Breast epithelium (tissue), 4 donors: ENCODE measurements at places on chromosomes 11 and 22. TPM values are rescaled to one million over a fixed set of nuclear protein-coding genes. Genes with fewer than 3 reads are reported as not detected.

Gene ATXN10
- total RNA-seq: 78.6 TPM

Gene CTSW
- total RNA-seq: 1.6 TPM

Gene MUC5AC
- not detected for total RNA-seq

Gene SLC22A12
- total RNA-seq: not detected

Gene GGTLC2
- not detected for total RNA-seq

Gene UPK3A
- total RNA-seq: not detected

Gene TYR
- not detected for total RNA-seq

Gene HTR3A
- not detected for total RNA-seq

Gene HMBS
- total RNA-seq: 21.6 TPM

Gene GALR3
- total RNA-seq: 0.44 TPM

Gene FAM181B
- total RNA-seq: 0.29 TPM

Gene TMEM218
- 26.2 TPM for total RNA-seq

Gene IGLL5
- total RNA-seq: 41.3 TPM

Gene MS4A7
- 45.4 TPM for total RNA-seq

Gene MFRP
- not detected for total RNA-seq

Gene SYCE3
- not detected for total RNA-seq

Gene TKFC
- 34.4 TPM for total RNA-seq

Gene FGF4
- not detected for total RNA-seq

Gene TEX54
- not detected for total RNA-seq

Gene MPST
- 72.0 TPM for total RNA-seq

Gene CD3G
- total RNA-seq: 122 TPM

Gene ADORA2A
- 3.4 TPM for total RNA-seq

Gene SPTBN2
- total RNA-seq: 27.2 TPM

Gene MUC6
- not detected for total RNA-seq

Gene CDCA5
- 0.96 TPM for total RNA-seq

Gene BATF2
- total RNA-seq: 1.5 TPM

Gene RSF1
- total RNA-seq: 82.3 TPM

Gene TMEM134
- 42.3 TPM for total RNA-seq
